ENCODE measurements at places on chromosomes 1 and 21.

- no peak for DNase-seq
Observed at GRCh38 chr1:230332061-230332460, 94.1 kb downstream of the PGBD5 start.

DNA sequence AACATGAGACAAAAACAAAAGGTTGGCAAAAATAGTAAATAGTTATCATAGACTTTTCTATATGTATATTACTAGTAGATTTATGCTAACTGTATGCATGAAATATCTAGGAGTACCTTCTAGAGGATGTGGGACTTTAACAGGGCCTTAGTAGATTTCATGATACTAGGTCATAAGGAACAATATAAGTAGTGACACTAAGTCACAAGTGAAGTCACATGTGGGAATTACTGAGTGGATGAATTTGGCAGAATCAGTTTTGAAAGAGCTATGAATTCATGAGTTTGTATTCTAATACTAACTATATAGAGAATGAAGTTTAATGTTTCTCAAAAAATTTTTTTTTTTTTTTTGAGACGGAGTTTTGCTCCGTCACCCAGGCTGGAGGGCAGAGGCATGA, 53.1 kb upstream of the GPR25 start:
- DNase-seq: no peak

DNA sequence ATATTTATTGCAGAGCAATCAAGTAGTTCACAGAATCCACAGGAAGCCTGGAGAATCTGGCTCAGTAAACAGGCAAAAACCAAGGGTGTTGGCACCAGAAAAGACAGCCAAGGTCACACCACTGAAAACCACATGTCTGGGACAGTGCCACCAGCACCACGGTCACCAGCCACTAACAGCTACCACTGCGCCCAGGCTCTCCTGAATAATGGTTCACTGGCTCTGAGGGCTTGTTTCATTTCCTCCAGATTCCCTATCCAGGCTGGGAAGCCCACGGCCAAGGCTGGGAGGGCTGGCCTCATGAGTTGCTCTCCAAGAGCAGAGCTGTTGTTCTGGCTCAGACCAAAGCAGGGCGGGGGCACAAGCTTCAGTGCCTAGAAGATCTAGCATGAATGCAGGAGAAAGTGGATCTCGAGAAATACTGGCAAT, 54.5 kb upstream of the PTGFRN start:
- DNase-seq: no peak

GRCh38 chr1:184761969-184762485, 7.4 kb upstream of the EDEM3 start:
- DNase-seq: no peak

- DNase-seq: no peak
Observed at GRCh38 chr21:32844653-32845436, 73.3 kb upstream of the PAXBP1 start.

DNA sequence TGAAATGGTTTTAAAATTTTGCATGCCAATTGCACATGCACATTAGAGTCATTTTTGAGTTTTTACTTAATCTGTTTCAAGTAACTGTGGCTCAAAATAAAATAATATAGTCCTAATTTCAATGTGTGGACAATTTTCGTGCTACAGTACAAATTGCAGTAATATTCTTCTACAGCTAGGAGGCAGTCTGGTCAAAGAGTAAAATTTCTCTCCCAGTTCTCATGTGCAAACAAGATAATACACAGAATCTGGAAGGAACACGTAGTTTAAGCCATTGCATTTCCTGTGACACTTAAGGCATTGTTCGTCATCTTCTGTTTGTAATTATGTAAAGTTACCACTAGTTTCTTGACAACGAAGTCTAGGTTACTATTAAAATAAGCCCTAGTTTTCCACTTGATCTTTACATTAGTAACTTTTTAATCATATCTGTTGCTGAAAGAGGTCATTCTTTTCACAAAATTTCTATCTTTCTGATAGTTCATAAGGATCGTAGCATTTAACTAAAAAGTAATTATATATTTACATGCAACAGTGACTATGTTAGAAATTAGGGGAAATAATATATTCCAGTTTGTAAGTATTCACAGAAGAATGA, 28.9 kb downstream of the ODR4 start:
- DNase-seq: no peak

DNA sequence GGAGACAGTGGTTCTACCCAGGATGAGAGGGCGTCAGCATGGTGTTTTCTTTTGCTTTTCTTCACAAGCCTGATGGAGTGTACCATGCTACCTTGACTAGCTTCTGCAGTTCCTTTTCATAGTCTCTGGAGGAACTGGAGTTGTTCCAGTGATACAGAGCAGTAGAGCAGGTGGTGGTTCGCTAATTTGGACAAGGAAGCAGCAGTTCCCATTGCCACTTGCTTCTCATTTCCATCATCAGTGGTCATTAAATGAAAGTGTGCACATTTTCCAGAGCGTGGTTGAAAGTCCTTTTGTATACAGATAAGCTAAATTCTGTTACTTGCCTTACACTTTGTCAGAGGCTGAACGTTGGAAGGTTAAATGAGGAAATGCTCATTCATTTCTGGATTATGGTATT, 182.3 kb downstream of the C1orf21 start:
- no peak for DNase-seq

DNA sequence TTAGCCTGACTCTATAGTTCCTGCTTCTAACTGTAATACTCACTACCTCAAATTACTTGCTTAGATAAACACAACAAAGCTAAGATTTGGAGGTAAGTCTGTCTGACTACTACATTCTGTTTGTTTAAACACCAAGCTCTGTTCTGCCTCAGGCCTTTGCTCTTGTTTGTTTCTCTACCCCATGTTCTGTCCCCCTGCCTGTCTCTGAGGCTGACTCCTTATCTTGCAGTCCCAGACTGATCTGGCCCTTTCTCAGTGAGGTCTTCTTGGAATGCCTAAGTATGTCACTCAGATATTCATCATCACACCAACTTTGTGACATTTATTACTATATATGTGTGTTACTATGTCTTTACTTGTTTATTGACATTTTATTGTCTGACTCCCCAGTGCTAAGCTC, 425.5 kb downstream of the LMO4 start:
- no peak for DNase-seq

DNA sequence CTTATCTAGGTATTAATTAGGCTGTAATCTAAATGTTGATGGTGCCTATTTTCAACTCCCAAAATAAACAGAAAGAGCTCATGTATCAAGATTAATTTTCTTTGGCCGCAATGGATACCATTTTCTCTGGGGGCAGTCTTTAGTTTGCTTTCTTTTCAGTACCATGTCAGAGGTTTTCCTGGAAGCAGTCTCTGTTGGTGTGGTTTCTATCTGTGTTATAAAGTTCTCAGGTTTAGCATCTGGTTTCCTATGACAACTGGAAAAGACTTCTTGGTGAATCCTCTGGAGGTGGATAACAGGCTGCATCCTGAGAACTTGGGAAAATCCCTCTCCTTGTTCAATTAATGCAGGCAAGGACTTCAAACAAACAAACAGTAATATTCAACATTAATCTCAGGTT, 38.7 kb upstream of the BATF3 start:
- DNase-seq: no peak

GRCh38 chr1:25342846-25343245, 4.7 kb downstream of the TMEM50A start:
- no peak for DNase-seq

DNA sequence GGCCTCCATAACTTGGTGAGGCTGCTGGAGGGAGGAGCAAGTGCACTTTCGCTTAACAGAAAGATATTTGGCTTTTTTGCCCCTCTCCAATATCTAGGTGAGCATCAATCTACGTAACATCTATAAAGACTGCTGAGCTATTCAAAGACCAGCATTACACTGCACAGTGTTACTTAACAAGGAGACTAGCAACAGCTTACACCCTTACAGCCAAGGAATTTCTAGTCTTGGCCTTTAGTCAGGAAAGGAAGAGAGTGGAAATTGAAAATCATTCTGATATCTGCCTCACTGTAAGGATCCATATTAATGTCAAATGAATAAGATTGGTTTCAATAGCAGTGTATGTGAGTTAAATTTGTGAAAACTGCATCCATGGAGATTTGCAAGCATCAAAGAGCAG, 163.9 kb upstream of the DUSP10 start:
- DNase-seq: no peak

GRCh38 chr21:27365394-27365793, 398.5 kb upstream of the ADAMTS5 start:
- DNase-seq: no peak

GRCh38 chr1:180199018-180199417, 31.0 kb upstream of the LHX4 start:
- no peak for DNase-seq

DNA sequence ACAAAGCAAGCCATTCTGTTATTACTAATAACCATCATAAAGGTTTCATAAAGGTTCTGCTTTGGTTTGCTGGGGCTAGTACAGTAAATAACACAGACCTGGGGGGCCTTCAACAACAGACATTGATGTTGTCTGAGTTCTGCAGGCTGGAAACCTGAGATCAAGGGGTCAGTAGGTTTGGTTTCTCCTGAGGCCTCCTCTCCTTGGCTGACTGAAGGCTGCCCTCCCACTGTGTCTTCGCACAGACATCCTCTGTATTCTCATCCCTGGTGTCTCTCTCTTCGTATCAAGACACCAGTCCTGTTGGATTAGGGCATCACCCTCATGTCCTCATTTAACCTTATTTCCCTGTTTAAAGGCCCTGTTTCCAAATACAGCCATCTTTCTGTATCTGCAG, 37.3 kb downstream of the HUNK start:
- no peak for DNase-seq

GRCh38 chr1:203536980-203537455, 43.1 kb downstream of the OPTC start:
- DNase-seq: no peak

GRCh38 chr1:17189632-17189990, 15.3 kb upstream of the PADI1 start:
- no peak for DNase-seq

DNA sequence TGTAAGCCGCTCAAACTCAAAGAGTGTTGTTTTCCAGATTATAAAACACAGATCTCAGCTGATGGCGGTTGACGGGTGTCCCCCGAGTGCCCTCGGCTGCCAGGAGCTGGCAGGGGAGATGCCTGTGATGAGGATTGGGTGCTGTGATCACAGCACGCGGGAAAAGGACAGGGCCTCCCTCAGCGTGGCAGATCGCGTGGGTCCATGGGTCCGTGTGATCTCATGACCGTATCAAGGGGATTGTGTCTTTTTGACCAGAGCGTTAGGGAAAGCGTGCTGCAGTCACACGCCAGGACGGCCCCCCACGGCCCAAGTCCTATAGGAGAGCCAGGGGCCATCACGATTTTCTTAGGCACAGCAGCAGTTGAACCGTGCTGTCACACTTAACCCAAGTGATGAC, 51.9 kb downstream of the PDE9A start:
- no peak for DNase-seq

- no peak for DNase-seq
Observed at GRCh38 chr1:63924600-63924999, 150.8 kb downstream of the ROR1 start.

DNA sequence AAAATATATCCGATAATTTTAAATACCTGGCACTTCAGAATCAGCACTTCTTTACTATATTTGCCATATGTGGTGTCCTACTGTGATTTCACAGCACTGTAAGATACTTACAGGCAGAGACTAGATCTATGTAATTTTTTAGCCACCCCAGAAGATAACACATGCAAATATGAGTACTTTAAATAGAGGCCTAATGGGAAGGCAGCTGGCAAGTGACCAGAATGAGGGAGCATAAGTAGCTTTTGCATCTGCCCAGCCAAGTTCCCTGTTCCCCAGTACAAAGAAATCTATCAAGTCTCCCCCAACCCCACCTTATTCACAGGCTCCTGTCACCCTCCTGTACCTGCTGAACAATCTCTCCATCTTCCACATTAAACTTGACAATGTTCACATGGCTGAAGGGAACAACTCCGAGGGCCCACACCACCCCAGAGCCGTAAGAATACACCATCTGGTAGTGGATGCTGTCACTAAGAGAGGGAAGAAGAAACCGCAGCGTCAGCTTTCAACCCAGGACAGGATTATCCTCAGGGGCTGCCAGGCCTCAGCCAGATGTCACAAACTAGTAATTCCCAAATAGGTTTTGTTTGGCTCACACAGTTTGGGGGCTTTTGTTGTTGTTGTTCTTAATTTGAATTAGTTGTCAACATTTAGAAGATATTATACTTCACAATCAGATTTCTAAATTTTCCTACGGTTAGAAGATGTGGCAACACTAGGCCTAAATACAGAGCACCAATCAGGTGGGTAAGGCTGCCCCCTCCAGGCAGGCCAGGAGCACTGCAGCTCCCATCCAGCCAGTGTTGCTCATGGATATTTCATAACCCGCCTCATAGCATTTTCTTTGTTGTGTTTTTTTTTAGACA, 10.4 kb downstream of the EMC1 start:
- peak; percentile 85 for DNase-seq

- no peak for DNase-seq
Observed at GRCh38 chr1:191634801-191635508, 523.3 kb upstream of the RGS18 start.

DNA sequence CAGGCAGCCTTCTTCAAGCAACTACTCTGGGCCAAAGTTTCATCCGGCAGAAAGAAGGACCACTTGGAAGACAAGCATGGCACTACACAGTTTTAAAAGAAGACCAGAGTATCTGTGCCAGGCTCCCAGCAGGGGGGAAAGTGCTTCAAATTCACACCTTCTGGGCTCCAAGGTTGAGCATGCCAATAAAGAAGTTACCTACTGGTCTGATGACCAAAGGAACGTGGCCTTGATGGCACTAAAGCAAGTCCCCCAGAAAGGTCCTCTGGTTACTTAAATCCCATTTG, 73.5 kb downstream of the CD46 start:
- no peak for DNase-seq

- no peak for DNase-seq
Observed at GRCh38 chr1:193479187-193479586, 292.8 kb upstream of the B3GALT2 start.

- no peak for DNase-seq
Observed at GRCh38 chr1:172452536-172453152, 8.8 kb upstream of the PIGC start.

- DNase-seq: no peak
Observed at GRCh38 chr1:33502726-33503125, 30.3 kb downstream of the ZSCAN20 start.
